Spleen (tissue), 13 donors: ENCODE measurements at places on chromosomes 3 and 15. TPM values are rescaled to one million over a fixed set of nuclear protein-coding genes. Genes with fewer than 3 reads are reported as not detected.
A peak's percentile ranks its signal among the peaks of the same experiment; 100 is the strongest.

- DNase-seq, result no peak
Measured at GRCh38 chr15:56207092-56207491, 36.6 kb downstream of the RFX7 start.

GRCh38 chr3:59304296-59304695, 254.5 kb upstream of the CFAP20DC start:
- no peak for DNase-seq

GRCh38 chr3:65948841-65949573, 89.7 kb downstream of the MAGI1 start:
- no peak for DNase-seq

- DNase-seq, result peak; percentile 88
Measured at GRCh38 chr3:11236588-11237461, 35.4 kb upstream of the ATG7 start.

GRCh38 chr3:25460751-25461150, 32.7 kb downstream of the RARB start:
- no peak for DNase-seq

Gene MFAP1
- total RNA-seq, result 17.9 TPM

Gene BFSP2
- total RNA-seq, result 1.5 TPM

Gene CYB561D2
- total RNA-seq, result 18.7 TPM
